ENCODE measurements at places on chromosomes 1 and 21. TPM values are rescaled to one million over a fixed set of nuclear protein-coding genes. Genes with fewer than 3 reads are reported as not detected.
A peak's percentile ranks its signal among the peaks of the same experiment; 100 is the strongest.

Gene HPDL
- not detected for total RNA-seq

DNA sequence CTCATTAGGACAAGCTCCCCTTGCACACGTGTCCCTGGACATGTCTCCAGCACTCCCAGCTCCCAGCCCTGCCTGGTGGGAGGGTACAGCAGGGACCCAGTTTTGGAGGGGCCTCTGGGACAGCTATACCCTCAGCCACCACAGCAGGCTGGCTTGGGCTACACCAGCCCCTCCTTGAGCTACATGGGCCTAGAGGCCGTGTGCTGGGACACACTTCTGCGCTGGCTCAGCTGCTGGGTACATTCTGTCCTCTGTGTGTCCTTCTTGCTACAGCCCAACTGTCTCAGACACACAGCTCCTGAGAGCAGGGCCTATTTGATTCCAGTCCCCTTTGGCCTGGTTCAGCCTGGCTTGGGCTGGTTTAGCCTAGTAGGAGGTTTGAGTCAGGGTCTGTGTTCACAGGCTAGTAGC lies 26.7 kb downstream of the DMAP1 start:
- H3K4me1 ChIP-seq, result peaks cover 20% of the 10 kb centered on the region
- peak overlapping the region; percentile 61 for H3K27ac ChIP-seq
- H3K4me3 ChIP-seq, result no peak overlapping the region
- no peaks in the 10 kb centered on the region for H3K27me3 ChIP-seq
- no peak for DNase-seq
- H3K36me3 ChIP-seq, result peaks cover 16% of the 10 kb centered on the region

- DNase-seq, result no peak
- no peaks in the 10 kb centered on the region for H3K27me3 ChIP-seq
Measured at GRCh38 chr1:175566247-175566646, 177.1 kb downstream of the TNR start.

Gene CTSK
- total RNA-seq, result 98.0 TPM

Gene HMCN1
- 5.6 TPM for total RNA-seq

- DNase-seq, result no peak
- H3K27me3 ChIP-seq, result no peaks in the 10 kb centered on the region
- no peaks in the 10 kb centered on the region for H3K4me1 ChIP-seq
- no peak overlapping the region for H3K4me3 ChIP-seq
- no peak overlapping the region for H3K27ac ChIP-seq
Measured at GRCh38 chr1:223056802-223057201, 86.2 kb downstream of the TLR5 start.

DNA sequence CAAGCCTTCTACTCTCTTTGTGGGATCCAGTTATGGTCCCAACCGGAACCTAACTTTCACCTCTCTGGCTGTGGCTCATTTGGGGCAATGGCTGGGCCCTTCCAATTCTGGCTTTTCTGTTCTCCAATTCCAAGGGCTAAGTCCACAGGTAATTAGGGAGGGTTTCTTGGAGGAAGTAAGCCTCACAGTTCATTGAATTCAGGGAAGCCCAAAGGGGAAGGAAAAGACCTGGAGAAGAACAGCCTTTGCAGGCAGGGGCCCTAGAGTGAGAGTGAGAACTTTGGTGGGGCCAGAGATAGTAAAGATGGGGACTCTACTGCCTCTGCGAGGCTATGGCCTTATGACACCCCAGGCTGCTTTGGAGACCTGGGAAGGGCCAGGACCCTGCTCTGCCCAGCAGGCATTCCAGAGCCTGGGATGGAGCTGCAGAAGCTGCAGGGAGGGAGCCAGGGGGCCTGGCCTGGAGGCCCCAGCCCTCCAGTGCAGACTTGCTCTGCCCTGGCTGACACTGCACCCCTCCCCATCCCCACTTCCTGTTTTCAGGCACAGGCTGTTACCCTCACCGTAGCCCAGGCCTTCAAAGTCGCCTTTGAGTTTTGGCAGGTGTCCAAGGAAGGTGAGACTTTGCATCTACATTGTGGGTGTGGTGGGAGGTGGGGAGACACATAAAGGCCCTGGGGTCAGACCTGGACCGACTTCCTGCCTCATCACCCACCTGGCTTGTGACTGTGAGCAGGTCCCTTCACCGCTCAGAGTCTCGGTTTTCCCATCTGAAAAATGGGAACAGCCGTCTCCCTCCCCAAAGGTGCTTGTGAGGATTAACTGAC lies 18.9 kb downstream of the LDLRAP1 start:
- no peak overlapping the region for H3K4me3 ChIP-seq
- no peaks in the 10 kb centered on the region for H3K27me3 ChIP-seq
- peaks cover 50% of the 10 kb centered on the region for H3K36me3 ChIP-seq
- H3K27ac ChIP-seq, result no peak overlapping the region

Measured in suprapubic skin (tissue), 4 donors.